ENCODE measurements at places on chromosomes 3 and 15.

DNA sequence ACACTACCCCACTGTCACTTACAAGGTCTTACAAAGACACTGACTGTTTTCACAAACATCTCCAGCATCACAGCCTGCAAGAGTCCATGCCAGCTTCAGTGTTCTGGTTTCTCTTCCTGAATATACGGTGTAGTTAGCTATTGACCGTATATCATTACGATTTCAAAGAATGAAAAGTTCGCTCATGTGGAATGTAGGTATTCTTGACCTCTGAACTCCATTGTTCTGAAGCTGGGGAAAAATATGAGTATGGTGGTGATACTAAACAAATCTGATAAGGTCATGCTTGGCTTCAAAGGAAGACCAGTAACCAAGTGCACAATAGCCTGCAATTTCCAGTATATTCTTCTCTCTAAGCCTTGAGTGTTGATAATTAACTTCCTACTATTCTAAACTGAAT, 315.7 kb upstream of the WNT5A start:
- DNase-seq = no peak

DNA sequence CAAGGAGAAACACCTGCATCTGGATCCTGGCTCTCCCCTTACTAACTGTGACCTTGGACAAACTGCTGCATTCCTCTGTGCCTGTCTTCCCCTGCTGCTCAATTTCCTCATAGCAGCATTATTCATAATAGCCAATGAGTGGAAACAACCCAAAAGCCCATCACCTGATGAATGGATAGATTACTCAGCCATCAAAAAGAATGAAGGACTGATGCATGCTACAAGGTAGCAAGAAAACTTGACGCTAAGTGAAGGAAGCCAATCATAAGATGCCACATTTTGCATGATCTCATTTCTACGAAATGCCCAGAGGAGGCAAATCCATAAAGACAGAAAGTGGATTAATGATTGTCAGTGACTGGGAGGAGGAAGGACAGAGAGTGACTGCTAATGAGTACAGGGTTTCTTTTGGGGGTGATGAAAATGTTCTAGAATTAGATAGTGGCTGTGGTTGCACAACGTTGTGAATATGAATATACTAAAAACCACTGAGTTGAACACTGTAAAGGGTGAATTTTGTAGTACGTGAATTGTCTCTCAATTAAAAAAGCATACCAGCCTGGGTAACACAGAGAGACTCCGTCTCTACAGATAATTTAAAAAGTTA, 11.2 kb downstream of the IGDCC4 start:
- no peak for DNase-seq

GRCh38 chr3:67401921-67402320, 252.5 kb downstream of the SUCLG2 start:
- no peak for DNase-seq

- DNase-seq = no peak
These were observed 7.4 kb upstream of the OCA2 start for GRCh38 chr15:28106294-28107110.

DNA sequence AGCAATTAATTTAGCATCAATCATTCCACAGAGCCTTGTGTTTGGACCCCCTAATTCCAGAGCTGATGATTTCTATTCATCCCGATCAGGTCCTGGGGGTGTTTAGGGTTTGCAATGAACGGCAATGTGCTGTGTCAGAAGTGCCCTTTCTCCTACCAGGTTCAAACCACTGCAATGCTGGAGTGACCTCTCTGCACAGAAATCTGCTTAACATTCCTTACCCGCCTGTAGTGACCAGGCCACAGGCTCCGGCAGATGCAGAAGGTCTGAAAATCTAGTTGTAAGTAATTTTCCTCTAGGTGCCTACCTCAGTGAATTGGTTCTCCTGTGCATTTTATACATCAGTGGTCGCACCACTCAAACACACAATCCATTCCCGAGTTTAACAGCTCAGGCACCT, 725.3 kb upstream of the CFAP20DC start:
- DNase-seq = no peak

GRCh38 chr3:114401346-114401745, 107.5 kb downstream of the TIGIT start:
- DNase-seq = no peak

- no peak for DNase-seq
These were observed 210.1 kb downstream of the CHST2 start for GRCh38 chr3:143329567-143330211.

DNA sequence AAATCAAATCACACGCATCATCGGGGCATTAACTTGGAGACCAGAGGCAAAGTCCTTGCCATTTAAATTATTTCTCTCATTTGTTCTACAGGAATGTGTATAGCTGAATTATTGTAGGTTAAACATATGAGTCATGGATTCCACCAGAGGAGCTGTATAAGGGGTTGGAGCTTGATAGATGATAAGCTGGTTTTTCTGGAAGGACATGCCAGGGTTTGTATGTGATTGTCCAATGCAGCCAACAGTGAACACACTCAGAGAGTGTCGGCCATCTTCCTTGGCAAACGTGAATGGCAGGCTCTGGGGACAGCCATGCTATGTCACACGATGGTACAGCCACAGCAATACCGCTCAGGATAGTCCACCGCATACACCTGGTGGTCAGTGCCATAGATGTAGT, 25.1 kb downstream of the SSUH2 start:
- no peak for DNase-seq

GRCh38 chr3:178558637-178559036, 22.4 kb downstream of the KCNMB2 start:
- no peak for DNase-seq

GRCh38 chr3:132161608-132162007, 126.8 kb upstream of the CPNE4 start:
- DNase-seq = no peak

- no peak for DNase-seq
These were observed 87.1 kb downstream of the WDR76 start for GRCh38 chr15:43913941-43914340.

DNA sequence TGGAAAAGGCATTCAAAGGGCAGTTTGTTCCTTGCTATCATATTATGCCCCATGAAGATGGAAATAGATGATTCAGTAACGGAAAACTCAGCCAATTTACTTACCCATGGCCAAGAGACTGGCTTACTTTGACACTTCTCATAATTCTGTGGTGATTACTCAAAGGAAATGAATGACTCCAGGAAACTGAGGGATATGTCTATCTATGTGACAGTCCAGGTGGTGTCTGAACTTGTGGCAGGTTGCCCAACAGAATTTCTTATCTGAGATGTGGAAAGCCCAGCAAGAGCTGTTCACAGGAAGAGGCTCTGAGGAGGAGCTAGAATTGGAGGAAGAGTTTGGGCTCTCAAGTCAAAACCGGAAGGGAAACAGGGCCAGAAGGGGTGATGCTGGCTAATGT, 91.2 kb downstream of the KCNAB1 start:
- DNase-seq = no peak

GRCh38 chr3:52366527-52366926, 50.4 kb downstream of the DNAH1 start:
- no peak for DNase-seq

DNA sequence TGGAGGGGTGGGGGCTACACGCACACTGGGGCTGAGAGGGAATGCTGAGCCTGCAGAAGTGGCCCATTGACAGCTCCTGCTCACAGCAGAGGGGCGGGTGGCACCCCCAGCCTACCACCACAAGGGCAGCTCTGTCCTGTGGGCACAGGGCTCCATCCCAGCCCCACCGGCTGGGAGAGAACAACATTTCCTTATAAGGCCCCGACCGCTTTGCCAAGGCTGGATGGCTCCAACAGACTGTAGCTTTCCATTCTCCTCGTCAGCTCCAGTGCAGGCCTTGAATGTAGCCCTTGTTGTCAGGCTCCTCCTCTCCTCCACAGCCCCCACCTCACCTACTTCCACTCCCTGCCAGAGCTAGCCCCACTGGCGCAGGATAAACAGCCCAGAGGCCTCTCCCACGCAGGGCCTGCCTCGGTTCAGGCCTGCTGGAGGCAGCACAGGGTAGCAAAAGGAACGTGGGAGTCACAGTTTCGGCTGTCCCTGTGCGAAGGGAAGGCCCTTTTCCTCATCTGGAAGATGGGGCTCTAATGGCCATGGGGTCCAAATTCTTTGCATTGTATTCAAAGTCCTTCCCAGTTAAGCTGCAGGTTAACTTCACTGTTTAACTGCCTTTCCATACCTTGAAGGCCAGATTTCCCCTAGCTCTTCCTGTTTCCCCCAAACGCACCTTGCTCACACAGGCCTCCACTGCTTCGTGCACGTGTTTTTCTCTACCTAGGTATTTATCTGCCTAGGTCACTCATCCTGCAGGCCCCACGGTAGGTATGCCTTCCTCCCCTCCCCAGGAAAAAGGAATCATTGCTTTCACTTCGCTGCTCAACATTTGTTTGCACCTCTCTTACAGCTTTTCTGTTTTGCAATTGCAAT, 101.6 kb upstream of the LPP start:
- DNase-seq = no peak

- no peak for DNase-seq
These were observed 60.3 kb upstream of the HERC1 start for GRCh38 chr15:63893866-63894661.

GRCh38 chr15:90419206-90419605, 31.2 kb downstream of the IQGAP1 start:
- DNase-seq = no peak

GRCh38 chr3:13120928-13121552, 47.8 kb upstream of the IQSEC1 start:
- DNase-seq = no peak

DNA sequence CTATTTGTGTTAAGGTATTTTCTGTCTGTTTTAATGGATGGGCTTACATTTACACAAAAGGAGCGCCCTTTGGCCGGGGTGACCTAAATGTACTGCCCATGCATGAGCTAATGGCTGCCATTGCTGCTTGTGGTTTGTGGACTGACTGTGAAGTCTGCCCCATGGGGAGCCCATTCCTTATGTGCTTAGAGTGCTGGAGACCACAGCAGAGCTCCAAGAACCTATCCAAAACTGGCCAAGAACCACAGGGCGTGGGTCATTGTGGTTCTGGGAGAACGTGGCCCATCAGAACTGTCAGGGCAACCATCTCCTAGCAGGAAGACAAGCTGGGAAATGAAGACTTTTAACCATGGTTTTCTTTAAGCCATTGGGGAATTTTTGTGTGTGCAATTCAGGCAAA, 105.3 kb downstream of the CHDH start:
- no peak for DNase-seq

DNA sequence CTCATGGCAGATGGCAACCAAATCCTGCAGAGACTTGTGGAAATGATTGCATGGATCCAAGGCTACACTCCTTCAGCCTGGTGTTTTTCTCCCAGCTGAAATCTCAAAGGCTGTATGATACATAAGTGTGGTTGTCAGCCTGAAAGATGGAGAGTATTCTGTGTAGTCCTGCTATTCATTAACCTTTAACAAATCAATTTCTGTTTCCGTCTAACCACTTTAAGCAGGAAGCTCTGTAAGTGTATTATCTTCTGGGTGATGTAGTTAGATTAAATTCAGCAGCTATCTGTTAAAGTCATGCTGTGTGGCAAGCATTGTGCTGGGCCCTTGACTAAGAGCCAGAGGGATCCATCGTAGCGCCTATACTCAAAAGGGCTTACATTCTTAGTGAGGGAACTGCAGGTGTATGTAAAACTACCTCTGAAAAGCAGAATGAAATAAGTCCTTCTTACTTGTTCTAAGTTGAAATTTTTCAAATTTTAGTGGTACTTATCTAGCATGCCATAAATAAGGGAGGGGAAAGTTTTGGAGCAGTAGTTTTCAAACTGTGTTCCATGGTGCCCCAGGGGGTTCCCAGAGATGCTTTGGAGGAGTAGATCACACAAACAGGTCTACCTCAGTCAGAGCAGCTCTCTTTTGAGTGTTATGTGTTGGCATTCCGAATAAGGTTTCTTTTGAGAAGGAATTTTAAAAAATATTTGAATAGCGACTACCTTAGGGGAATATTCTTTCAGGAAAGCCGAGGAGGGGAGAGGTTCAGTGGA, 28.9 kb downstream of the HACD3 start:
- DNase-seq = no peak

GRCh38 chr3:170701696-170702678, 116.1 kb upstream of the SLC7A14 start:
- DNase-seq = no peak

DNA sequence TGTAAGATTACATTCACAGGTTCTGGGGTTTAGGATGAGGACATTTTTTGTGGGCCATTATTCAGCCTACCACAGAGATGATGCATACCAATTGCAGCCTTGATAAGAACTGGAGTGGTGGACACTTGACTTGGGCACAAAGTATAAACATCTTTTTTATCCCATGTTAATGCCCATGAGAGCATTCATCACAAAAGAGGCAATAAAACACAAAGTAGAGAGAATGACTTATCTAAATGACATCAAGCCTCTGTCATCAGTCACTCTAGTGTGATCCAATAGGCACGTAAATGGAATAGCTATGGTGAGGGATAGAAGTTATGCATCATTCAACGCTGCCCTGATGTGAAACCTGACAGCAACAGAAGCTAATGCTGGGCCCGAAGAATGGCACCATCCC, 25.8 kb downstream of the VEPH1 start:
- DNase-seq = no peak

- no peak for DNase-seq
These were observed 8.1 kb downstream of the PXYLP1 start for GRCh38 chr3:141239511-141240281.

- DNase-seq = no peak
These were observed 4.6 kb downstream of the TMEM108 start for GRCh38 chr3:133042778-133043177.

- no peak for DNase-seq
These were observed 76.8 kb downstream of the NPAP1 start for GRCh38 chr15:24752354-24752753.

DNA sequence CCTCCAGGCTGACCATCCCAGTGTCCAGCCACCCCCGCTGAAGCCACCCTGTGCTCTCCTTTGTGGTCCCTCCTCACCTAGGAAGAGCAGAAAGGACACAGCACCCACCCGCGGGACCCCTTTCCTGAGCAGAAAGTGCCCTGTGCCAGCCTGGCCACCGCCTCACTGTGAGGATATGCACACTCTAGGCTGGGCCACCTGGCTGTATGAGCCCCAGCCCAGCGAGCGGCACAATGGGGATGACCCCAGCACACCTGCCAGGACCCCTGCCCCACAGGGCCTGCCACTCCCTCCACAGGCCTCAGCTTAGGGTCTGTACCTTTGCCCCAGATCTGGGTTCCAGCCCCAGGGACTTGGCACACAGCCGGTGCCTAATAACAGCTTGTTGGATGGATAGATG, 47.9 kb upstream of the FURIN start:
- no peak for DNase-seq

- DNase-seq = no peak
These were observed 152.3 kb downstream of the ITPR1 start for GRCh38 chr3:4645468-4645867.

- no peak for DNase-seq
These were observed 27.9 kb upstream of the SLC6A1 start for GRCh38 chr3:10964537-10965167.

- DNase-seq = no peak
These were observed 25.6 kb downstream of the SEC22C start for GRCh38 chr3:42556089-42556632.

Data from cortex of kidney (tissue), 1 donor.